Foreskin keratinocyte (primary cell): ENCODE measurements at places on chromosomes 3 and 15. TPM values are rescaled to one million over a fixed set of nuclear protein-coding genes. Genes with fewer than 3 reads are reported as not detected.

Gene DPPA2
- not detected in 2 replicates for total RNA-seq

Gene MOBP
- not detected in 2 replicates for total RNA-seq

Gene ZSCAN2
- 4.1 and 4.4 TPM in 2 replicates for total RNA-seq

Gene IL12A
- 0.20 and 0.74 TPM in 2 replicates for total RNA-seq

Gene ADAMTS9
- total RNA-seq = 0.07 and 0.21 TPM in 2 replicates

Gene MBD4
- total RNA-seq = 24.0 and 26.5 TPM in 2 replicates

Gene ETFA
- total RNA-seq = 116 and 129 TPM in 2 replicates

Gene NLGN1
- total RNA-seq = not detected in 2 replicates

Gene VIPR1
- 2.8 and 3.2 TPM in 2 replicates for total RNA-seq

Gene IQCF5
- not detected in 2 replicates for total RNA-seq

Gene SPATA12
- 0.03 TPM in 1 of 2 replicates, not detected in the other for total RNA-seq

Gene MINAR1
- 0.25 and 0.27 TPM in 2 replicates for total RNA-seq

Gene POLR2H
- total RNA-seq = 81.0 and 92.9 TPM in 2 replicates

Gene GCHFR
- 7.3 and 9.0 TPM in 2 replicates for total RNA-seq
